ENCODE measurements at places on chromosomes 4 and X.

GRCh38 chrX:136193771-136194170 lies 46.4 kb downstream of the FHL1 start:
- no peak for DNase-seq

DNA sequence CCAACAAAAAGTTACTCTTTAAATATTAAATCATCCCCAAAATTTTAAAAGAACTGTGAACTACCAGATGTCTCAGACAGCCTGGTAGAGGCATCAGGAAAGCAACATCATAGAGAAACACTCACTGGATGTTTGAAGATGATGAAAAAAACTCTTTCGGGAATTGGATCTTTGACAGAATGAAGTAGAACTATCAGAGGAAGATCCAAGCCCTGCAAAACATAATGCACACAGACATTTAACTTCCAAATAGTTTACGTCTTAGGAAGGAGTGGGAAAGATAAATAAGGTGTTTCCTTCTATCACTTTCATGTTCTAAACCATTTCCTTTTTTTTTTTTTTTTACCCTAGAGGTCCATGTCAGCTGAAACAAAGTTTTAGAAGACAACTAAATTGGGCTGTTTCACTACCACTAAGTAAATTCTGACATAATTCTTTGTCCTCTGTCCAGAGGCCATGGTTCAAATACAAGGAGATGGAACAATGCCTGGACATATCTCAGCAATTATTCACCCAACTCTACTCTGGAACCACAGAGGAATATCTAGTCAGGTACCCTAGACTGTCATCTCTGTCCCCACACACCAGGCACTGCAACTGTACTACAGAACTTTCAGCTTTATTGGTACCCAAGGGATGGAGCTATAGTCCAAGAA lies 217.7 kb upstream of the INTU start:
- no peak for DNase-seq

DNA sequence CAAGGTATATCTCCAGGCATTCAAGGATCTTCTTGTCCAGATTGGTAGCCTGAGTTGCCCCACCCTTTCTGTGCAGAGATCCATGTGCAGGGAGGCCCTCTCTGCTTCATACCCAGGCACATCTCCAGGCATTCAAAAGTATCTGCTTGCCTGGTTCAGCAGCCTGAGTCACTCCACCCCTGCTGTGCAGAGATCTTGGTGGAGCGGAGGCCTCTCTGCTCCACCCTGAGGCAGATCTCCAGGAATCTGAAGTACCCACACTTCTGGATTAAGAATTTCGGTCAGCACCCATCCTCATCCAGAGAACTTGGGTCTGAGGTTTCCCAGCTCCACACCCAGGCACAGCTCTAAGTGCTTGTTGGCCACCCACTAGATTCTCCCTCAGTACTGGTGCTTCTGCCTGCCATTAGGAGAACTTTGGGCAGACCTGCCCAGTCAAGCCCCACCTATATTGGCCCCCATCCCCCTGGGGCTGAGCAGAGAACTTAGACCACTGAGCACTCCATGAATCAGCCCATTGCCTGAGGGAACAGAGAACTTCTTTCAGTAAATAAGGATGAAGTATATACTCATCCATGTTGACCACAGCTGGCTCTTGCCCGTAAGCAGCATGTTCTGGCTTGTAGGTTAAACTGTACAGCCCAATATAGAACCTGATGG lies 199.5 kb upstream of the ZCCHC13 start:
- no peak for DNase-seq

DNA sequence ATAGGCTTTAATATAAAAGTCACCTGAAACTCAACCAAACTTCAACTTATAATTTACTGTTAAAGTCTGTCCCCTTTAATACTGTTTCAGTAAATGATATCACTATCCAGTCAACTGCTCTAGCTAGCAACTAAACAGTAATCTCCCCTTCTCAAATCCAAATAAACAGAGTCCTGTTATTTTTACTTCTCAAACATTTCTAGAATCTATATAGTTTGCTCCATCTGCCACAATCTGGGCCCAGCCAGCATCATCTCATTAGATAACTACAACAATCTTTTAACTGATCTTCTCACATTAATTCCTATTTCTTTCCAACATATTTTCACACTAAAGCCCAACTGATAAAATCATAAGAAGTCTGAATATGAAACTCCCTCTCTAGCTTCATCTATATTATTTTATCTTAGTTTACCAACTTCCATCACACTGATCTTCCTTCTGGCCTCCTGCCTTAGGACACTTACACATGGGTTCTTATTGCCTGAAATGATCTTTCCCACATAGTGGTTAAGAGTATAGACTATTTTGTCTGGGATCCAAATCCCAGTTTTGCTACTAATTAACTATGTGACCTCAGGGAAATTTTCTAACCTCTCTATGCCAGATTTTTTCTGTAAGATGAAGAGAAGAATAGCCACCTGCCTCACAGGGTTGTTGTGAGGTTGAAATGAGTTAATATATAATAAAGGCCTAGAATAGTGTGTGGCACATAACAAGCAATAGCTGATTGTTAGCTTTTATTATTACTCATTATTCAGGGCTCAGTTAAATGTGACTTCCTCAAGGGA lies 18.6 kb downstream of the TBCK start:
- DNase-seq = no peak

DNA sequence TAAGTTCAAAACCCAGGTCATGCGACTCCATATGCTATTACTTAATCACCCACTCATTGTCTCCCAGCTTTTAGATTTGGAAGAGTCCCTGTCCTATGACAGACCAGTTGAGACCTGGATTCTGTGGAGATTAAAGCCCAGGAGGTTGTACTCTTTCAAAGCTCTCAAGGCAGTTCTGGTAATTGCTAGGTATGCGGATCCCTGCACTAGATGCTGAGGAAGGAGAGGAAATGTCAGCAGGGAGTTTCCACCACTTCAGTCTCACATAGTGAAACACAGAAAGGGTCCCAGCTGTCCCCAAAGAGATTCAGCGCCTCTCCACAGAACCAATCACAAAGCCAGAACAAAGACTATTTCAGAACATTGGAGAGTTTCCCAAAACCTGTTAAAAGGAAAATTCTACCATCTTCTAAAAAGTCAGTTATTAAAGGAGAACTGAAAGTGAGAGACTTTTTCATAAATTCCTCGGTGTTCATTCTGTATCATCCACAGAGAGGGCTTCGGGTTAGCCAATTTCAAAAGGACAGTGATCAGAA lies 53.4 kb downstream of the IRF2 start:
- no peak for DNase-seq

DNA sequence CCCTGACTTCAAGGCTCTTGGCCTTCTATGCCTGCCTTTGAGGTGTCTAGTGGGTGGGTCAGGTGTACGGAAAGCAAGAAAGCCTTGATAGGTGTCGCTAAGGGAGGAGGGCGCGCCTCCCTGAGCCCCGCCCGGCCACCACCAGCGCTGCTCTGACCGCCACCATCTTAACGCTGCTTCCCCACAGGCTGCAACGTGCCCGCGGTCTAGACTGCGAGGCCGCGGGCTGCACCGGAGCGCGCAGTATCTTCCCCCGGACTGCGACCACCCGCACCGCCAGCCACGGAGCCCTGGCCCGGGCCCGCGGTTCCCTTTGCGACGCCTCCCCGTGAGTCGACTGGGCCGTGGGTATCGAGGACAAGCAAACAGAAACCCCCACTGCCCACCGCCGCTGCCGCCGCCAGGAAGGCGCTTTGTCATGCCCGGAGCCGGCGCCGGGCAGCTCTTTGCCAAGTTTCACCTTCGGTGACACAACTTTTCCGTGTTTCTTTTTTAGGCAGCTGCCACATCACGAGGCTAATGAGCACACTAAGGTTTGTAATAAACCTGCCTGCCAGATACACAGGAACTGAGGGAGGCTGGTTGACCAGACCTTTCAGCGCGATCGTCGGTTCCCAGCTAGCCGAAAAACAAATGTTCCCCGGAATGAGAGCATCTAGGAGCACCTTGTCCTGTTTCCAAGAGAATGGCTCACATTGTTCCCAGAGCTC lies 335.8 kb upstream of the F9 start:
- DNase-seq = peak; percentile 49

DNA sequence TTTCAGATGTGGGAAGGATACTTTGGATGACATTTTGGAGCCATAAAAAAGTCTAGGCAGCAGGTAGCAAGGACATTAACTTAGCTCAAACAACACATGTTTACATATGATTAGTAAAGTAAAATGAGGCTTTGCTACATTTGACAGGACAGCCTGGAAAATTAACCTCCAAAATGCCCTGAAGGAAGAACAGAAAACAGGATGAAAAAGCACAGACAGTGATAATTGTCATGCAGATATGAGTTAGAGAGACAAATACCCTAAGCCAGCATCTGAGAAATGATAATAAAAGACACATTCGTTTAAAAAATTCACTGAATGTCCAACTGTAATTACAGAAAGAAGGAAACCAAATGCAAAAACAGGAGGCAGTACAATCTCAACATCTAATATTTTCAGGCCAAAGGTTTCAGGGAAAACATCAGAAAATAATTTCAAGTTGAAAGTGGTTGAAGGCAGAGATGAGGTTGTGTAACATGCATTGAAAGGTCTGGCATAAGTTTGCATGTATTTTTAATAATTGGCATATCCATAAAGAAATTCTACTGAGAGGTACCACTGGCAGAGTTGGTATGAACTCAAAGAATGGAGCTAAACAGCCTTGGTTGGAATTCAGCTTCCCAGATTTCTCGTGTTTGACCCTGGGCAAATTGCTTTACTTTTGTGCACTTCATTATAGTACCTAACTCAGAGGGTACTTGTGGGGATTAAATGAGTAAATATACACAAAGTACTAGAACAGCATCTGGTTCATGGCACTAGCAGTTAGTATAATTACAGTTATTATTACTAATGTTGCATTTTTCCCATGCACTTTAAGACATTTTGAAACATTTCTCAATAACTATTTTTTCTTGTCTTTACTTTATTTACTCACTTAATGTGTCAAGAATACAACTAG lies 54.4 kb upstream of the MAP9 start:
- DNase-seq = no peak

GRCh38 chr4:5370286-5370685 lies 319.0 kb downstream of the STK32B start:
- DNase-seq = no peak

- DNase-seq = no peak
Observed at GRCh38 chr4:61201961-61202637, 2.0 kb downstream of the ADGRL3 start.

- DNase-seq = no peak
Observed at GRCh38 chrX:24306440-24306839, 7.4 kb downstream of the SUPT20HL2 start.

DNA sequence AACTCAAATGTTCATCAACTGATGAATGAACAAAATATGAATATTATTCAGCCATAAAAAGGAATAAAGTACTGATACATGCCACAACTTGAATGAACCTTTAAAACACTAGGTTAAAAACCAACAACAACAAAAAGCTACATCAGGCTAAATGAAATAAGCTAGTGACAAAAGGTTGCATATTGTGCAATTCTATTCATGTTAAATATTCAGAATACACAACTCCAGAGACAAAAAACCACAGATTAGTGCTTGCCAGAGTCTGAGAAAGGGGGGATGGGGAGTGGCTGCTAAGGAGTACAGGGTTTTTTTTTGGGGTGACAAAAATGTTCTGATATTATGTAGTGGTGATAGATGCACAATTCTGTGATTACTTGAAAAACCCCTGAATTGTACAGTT lies 58.5 kb downstream of the HAUS3 start:
- no peak for DNase-seq

DNA sequence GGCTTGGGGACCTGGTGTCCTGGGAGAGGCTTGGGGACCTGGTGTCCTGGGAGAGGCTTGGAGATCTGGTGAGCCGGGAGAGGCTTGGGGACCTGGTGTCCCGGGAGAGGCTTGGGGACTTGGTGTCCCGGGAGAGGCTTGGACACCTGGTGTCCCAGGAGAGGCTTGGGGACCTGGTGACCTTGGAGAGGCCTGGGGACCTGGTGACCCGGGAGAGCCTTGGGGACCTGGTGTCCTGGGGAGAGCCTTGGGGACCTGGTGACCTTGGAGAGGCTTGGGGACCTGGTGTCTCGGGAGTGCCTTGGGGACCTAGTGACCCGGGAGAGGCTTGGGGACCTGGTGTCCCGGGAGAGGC lies 12.6 kb downstream of the SHOX start:
- DNase-seq = peak; percentile 0

DNA sequence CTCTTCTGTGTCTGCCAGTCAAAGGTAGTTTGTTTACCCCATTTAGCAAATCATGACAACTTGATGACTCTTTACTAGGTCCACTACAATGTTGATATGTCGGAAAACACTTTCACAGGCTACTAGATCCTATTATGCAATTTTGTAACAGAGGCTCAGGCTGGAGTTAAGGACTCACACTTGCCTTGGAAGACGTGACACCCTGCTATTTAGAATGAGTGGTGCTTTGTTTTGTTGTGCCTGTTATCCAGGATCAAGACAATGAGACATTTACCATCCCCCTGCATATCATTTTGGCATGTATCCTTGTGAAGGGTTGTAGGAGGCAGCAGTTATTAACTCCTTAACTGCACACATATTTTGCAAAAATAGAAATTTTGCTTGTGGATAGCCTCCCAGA lies 263.7 kb downstream of the IL1RAPL1 start:
- no peak for DNase-seq

DNA sequence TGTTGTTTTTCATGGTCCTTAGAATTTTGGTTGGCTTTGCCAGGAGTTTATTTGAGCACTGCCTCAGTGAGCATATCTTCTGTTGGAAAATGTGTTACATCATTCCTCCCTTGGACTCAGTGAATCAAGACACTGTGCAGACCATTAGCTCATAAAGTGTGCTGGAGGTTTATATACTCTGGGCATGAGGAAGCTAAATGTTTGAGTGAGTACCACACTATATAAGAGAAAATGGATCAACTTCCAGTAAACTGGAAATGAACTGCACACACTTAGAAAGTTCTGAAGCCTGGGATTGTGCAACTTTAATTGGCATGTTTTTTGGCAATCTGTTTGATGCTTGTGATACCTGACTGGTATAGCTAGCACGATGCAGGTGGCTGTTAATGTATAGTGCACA lies 75.9 kb downstream of the LIMCH1 start:
- DNase-seq = no peak

- DNase-seq = no peak
Observed at GRCh38 chr4:152278172-152278504, 257.8 kb downstream of the FBXW7 start.

- no peak for DNase-seq
Observed at GRCh38 chr4:11426731-11427120, 2.0 kb downstream of the HS3ST1 start.

DNA sequence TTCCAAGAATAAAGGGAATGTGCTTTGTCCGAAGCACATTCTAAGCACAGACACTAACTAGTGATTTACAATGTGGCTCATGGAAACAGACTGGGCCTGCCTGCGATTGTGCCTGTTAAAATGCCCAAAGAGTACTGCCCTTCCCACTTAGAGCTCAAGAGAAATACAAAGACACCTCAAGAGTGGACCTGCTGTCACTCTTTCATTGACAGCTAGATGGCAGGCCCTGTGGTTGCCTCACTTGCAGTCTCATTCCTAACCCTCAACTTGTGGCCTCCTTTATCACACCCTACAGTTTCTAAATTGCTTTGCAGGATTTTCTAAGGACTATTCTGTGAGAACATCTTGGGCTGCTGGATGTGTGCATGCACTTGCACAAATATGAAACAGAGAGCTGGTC lies 331.0 kb upstream of the EMCN start:
- no peak for DNase-seq
